ENCODE measurements at places on chromosomes 2 and 18.

GRCh38 chr2:219392754-219393153 lies 5.0 kb upstream of the DNPEP start:
- DNase-seq = no peak

DNA sequence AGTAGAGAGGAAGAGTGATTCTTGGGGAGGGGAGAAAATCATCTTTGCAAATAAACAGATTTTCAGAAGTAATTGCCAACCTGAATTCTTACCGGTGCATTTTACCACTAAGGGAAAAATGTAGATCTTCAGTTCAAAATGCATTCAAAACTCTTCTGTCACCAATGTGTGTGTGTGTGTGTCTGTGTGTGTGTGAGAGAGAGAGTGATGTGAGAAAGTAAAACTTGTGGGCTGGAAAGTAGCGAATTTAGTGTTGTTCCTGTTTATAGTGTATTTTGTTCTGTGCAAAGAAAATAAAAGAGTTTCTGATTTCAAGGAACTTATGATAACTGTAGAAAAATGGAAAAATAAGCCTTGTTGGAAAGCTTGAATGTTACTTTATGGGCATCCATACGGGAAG lies 27.0 kb downstream of the KCNJ13 start:
- no peak for DNase-seq

- DNase-seq = no peak
Observed at GRCh38 chr18:22822841-22823508, 110.2 kb upstream of the RBBP8 start.

GRCh38 chr18:38241736-38242135 lies 676.1 kb upstream of the CELF4 start:
- no peak for DNase-seq

- no peak for DNase-seq
Observed at GRCh38 chr18:51171223-51171622, 26.3 kb downstream of the MEX3C start.

Data from fibroblast of skin of left biceps (primary cell).